Karpas-422 (cell line): ENCODE measurements at places on chromosomes 1 and 21. TPM values are rescaled to one million over a fixed set of nuclear protein-coding genes. Genes with fewer than 3 reads are reported as not detected.
A peak's percentile ranks its signal among the peaks of the same experiment; 100 is the strongest.

DNA sequence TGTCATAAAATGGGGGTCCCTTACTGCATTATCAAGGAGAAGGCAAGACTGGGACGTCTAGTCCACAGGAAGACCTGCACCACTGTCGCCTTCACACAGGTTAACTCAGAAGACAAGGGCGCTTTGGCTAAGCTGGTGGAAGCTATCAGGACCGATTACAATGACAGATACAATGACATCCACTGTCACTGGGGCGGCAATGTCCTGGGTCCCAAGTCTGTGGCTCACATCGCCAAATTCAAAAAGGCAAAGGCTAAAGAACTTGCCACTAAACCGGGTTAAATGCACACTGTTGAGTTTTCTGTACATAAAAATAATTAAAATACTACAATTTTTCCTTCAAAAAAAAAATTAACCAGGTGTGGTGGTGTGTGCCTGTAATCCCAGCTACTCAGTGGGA, 22.1 kb downstream of the RASSF5 start:
- H3K4me1 ChIP-seq = peaks cover 14% of the 10 kb centered on the region
- no peak overlapping the region for H3K4me3 ChIP-seq
- no peak for DNase-seq
- H3K36me3 ChIP-seq = no peaks in the 10 kb centered on the region

DNA sequence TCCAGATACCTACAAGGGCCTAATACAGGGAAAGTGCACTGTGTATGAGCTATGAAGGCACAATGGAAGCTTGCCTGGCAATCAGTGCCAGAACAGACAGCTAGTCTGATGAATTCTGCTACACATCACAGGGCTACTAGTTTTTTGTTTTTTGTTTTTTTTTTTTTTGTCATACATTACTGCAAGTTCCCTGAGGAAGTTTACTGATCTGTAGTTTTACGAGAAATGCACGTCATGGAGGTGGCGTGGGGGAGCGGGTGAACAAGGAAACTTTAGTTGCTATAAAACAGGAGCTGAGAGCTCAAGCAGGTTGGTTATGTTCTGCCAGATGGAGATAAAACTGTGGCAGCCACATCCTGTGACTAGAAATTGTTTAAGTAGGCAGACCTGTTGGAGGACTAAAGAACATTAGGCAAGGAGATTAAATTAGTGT, 17.7 kb downstream of the PTPRC start:
- H3K27me3 ChIP-seq = no peaks in the 10 kb centered on the region
- H3K36me3 ChIP-seq = peaks cover 26% of the 10 kb centered on the region
- peaks cover 95% of the 10 kb centered on the region for H3K4me1 ChIP-seq
- DNase-seq = peak; percentile 82

DNA sequence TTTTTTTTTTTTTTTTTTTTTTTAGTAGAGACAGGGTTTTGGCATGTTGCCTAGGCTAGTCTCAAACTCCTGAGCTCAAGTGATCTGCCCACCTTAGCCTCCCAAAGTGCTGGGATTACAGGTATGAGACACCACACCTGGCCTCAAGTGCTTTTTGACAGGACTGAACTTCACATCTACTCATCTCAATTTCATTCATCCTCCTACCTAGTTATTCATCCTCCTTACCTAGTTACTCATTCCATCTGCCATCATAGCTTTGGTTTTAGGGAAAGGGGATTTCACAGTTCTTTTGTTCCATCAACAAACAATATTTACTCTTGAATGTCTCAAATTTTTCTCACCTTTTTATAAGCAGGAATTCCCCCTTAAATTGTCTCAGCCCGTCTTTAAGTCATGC, 38.6 kb upstream of the RALGPS2 start:
- no peaks in the 10 kb centered on the region for H3K27me3 ChIP-seq
- peak overlapping the region; percentile 68 for H3K27ac ChIP-seq
- H3K4me3 ChIP-seq = no peak overlapping the region
- H3K36me3 ChIP-seq = peaks cover 56% of the 10 kb centered on the region; the same call in 1 of the 2 replicates
- no peak for DNase-seq

DNA sequence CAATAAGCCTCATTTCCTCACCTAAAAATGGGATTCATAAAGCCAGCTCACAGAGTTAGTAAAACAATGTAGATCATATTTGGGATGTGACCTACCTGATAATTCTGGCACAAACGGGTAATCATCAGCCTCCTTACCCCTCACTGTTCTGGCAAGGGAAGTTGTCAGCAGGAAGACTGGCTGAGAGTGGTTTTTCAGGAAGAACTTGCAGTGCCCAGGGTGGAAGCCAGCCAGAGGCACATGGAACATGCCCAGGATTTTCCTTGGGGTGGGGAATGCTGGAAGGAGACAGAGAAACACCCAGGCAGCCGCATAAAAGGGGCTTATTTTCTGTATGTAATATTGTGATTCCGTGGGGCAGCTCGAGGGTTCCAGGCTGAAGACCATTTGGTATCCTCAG, 7.7 kb upstream of the SLC5A9 start:
- no peaks in the 10 kb centered on the region for H3K36me3 ChIP-seq
- no peak overlapping the region for H3K27ac ChIP-seq
- H3K4me3 ChIP-seq = no peak overlapping the region

- no peak overlapping the region for H3K4me3 ChIP-seq
- H3K4me1 ChIP-seq = peaks cover 7% of the 10 kb centered on the region
- H3K36me3 ChIP-seq = no peaks in the 10 kb centered on the region
- H3K27ac ChIP-seq = no peak overlapping the region
- DNase-seq = peak; percentile 76
These were observed 60.4 kb downstream of the ATP5PO start for GRCh38 chr21:33855190-33855589.

DNA sequence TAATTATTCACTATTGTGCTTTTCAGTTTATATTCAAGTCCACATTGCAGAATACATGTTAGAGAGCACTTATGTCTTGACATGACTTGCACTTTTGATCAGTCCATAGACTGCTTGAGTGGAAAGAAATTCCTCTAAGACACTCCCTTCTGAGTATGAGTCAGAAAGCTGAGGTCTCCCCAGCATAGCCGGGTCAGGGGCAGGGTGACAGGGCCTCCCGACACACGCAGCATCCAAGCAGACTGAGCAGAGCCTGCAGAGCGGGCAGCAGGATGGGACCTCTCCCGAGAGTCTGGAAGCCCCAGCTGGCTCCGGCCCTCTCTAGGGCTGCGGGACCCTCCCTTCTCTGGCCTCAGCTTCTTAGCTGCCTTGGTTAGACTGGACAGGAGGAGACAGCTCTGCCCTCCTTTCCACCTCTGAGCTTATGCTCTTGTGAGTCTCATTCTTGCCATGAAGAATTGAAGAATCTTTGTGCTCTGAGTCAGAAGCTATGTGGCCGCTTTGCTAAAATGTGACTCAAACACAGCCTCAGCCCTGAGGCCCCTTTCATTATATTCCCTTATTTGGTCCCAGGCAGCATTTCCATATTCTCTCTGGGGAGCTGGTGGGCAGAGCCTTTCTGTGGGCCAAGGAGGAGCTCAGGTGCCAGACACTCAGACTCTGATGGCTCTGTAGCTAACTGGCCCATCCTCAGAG, 11.2 kb upstream of the CAPN2 start:
- no peak overlapping the region for H3K27ac ChIP-seq
- no peak for DNase-seq
- H3K27me3 ChIP-seq = no peaks in the 10 kb centered on the region; the same call in 1 of the 2 replicates
- no peaks in the 10 kb centered on the region for H3K36me3 ChIP-seq
- H3K4me1 ChIP-seq = no peaks in the 10 kb centered on the region

DNA sequence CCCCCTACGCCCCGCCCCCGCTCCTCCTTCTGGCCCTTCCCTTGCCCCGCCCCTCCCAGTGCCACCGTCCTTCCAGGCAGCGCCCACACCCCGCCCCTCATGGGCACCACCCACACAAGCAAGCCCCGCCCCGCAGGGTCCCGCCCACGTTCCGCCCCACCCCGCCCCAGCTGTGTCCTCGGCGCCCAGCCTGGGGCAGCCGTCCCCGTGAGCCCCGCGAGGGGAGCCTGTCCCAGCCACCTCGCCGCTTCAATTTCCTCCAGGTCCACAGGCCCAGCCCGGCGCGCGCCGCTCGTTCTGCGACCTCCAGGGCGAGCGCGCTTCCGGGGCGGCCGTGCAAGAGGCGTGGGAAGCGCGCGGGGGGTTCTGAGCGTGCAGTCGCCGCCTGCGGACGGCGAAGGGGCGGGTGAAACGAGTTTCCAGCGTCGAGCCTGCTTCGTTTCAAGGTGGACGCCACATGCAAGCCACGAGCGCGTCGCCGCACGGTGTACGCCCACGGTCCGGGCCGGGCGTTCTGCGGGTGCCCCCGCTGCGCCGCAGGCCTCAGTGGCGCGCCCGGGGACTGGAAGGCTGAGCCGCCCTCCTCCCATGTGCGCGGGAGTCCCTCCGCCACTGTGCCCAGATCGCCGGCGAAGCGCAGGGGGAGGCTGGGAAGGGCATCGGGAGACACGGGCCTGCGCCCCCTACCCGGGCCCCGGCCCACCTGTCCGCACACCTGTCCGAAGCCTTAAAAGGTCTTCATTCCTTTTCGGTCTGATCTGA, 10.8 kb upstream of the FAAP20 start:
- no peaks in the 10 kb centered on the region; the same call in 1 of the 2 replicates for H3K4me1 ChIP-seq
- H3K4me3 ChIP-seq = no peak overlapping the region
- H3K27ac ChIP-seq = no peak overlapping the region
- DNase-seq = peak; percentile 95

DNA sequence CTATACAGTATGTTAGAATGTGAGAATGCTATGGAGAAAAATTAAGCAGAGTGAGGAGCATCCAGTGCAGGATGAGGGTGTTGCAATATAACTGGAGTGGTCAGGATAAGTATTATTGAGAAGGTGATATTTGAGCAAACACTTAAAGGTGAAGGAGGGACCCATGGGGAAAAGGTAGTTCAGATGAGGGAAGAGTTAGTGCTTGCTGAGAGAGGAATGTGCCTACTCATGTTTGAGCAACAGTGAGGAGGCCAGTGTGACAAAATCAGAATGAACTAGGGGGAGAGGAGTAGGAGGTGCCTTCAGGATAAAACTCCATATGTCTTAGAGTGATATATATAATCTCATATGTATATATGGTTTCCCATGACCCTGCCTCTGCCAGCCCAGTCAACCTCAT, 6.2 kb upstream of the TRIM45 start:
- no peaks in the 10 kb centered on the region for H3K36me3 ChIP-seq
- no peak for DNase-seq
- no peak overlapping the region for H3K27ac ChIP-seq
- no peak overlapping the region for H3K4me3 ChIP-seq
- H3K4me1 ChIP-seq = no peaks in the 10 kb centered on the region

- H3K4me1 ChIP-seq = no peaks in the 10 kb centered on the region
- no peaks in the 10 kb centered on the region for H3K36me3 ChIP-seq
- H3K27ac ChIP-seq = no peak overlapping the region
- DNase-seq = no peak
These were observed 125.1 kb downstream of the BARHL2 start for GRCh38 chr1:90591970-90592356.

DNA sequence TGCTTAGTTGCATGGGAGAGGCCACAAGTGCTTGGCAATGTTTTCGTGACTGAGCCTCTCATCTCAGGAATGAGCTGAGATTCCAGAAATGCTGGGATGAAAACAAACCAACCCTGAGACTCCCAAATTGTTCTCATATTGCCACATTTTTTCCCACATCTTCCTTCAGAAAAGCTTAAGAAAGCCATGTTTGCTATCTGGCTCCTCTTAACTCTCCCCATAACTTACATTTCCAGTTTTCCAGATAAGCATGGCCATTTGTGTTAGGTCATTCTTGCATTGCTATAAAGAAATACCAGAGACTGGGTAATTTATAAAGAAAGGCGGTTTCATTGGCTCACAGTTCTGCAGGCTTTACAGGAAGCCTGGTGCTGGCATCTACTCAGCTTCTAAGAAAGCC, 17.2 kb downstream of the DSCAM start:
- H3K4me3 ChIP-seq = no peak overlapping the region
- no peaks in the 10 kb centered on the region for H3K27me3 ChIP-seq
- no peak overlapping the region for H3K27ac ChIP-seq
- DNase-seq = no peak
- no peaks in the 10 kb centered on the region for H3K36me3 ChIP-seq

DNA sequence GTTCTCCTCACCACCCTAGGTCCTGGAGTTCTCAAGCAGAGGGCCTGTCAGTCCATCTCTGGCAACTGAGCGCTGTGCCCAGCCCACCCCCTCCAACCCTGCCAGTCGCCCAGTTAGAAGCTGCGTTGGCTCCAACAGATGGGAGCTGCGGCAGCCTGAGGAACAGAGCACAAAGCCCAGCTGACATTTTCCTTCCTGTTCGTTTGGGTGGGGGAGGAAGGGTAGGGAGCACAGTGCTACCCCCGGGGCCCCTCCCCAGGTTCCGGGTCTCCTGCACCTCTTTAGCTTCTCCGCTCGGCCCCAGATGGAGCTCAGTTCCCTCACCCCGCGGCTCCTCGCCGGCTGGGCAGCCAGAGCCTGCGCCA, 1.4 kb downstream of the LRRN2 start:
- H3K27ac ChIP-seq = no peak overlapping the region
- no peak overlapping the region for H3K4me3 ChIP-seq
- DNase-seq = no peak
- H3K4me1 ChIP-seq = no peaks in the 10 kb centered on the region

DNA sequence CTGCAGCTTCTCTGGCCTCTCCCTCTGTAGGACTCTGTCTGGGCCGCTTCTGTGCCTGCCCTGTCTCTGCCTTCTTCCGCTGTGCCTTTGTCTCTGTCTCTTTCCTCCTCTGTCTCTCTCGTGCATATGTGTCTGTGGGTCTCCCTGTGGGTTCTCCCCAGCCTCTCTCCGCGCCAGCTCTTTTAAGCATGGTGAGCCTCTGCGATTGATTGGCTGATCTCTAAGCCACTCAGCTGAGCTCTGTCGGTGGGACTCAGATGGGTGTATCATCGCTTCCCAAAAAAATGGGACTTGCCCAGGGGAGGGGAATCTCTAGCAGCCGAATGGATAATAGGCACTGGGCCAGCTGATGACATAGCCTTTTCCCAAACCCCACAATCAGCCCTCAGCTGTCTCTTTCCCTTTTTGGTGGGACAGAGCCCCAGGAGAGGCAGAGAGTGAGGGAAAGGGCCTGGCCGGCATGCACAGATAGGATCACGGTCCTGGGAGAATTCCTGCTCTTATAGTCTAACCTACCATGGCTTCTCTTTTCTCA, at the start of gene ADAMTS4:
Gene ADAMTS4 (minus strand): TSS at position 158 of the 535 bp plus-strand sequence. CDS start 427 bp downstream, outside the sequence.
- H3K4me3 ChIP-seq = no peak within 1 kb of the TSS
- no peaks in the 10 kb centered on the region for H3K27me3 ChIP-seq
- no peak within 1 kb of the TSS for H3K27ac ChIP-seq

DNA sequence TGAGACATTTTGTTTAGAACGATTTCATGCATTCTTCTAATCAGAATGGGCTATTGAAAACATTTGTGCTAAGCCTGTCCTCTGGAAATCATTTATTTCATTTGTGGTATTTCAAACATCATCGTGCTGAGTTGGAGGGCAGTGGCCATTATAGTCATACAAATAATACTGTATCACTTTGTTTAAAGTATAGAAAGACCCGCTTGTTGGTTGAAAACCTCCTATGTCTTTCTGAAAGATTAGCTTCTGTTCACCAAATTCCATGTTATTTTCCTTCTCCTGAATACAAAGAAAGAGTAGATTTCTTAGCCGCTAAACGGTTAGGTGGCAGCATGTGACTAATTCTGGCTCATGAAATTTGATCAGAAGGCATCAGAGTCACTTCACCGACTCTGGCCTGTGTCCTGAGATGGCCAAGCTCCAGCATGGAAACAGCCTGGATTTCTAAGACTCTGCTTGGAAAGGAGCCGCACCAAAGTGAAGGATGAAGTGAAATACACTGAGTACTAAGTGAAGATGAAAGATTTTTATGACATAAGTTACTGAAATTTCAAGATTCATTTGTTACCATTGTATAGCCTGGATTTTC, 355.1 kb downstream of the USP25 start:
- no peaks in the 10 kb centered on the region for H3K4me1 ChIP-seq
- H3K27me3 ChIP-seq = no peaks in the 10 kb centered on the region
- DNase-seq = no peak
- no peak overlapping the region for H3K4me3 ChIP-seq

Gene ANKRD13C
- 34.3 and 40.0 TPM in 2 replicates for total RNA-seq

Gene SGIP1
- total RNA-seq = not detected in 2 replicates

Gene WNT2B
- not detected in 2 replicates for total RNA-seq

Gene TEX35
- total RNA-seq = 0.18 and 0.26 TPM in 2 replicates
